ENCODE measurements at places on chromosomes 12 and 14.

GRCh38 chr14:58426670-58427280 is 556 bp downstream of the TIMM9 start:
- DNase-seq, result peak; percentile 85

DNA sequence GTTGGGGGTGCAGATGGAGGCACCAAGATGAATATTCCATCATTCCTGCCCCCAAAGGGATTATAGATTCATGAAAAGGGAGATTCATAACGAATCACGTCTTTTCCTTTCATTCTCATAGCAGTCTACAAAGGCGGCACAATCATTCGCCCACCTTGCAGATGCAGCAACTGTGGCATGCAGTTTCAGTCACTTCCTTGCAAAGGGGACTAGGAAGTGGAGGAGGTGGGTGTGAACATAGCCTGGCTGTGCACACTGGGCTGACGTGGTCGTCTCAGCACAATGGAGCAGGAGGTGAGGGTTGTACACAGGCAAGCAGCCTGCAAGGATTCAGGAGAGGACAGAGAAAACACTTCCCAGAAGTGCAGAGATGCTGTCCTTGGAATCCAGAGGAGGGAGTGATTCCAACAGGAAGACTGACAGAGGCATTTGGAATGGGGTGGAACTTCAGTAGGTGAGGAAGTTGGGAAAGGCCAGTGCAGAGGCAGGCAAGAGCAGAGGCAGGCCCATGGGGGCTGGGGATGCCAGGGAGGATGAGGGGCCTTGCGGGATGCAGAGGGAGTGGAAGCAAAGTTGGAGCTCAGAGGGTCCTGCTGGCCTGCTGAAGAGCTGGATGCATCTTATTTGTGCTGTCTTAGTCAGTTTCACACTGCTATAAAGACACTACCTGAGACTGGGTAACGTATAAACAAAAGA is 21.9 kb upstream of the PPP2R5C start:
- no peak for DNase-seq

GRCh38 chr14:63470962-63471793 is 72.0 kb downstream of the PPP2R5E start:
- DNase-seq, result no peak

DNA sequence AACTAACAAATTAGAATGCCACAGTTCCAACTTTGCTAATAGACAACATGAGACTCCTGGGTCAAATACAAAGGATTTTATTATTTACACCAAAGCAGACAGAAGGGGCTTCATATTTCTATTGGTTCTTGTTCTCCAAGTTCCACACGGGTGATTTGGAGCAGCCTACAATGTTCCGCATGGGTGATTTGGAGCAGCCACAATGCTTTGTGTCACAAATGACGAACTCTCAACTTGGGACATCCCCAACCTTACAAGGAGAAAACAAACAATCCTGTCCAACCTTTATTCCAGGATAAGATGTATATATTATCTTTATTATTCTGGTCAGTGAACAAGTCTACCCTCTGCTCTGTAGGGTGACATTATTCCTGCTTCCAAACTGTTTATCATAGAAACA is 694.3 kb upstream of the MGAT4C start:
- DNase-seq, result no peak

- no peak for DNase-seq
Measured at GRCh38 chr12:20269337-20270067, 98.8 kb upstream of the PDE3A start.

DNA sequence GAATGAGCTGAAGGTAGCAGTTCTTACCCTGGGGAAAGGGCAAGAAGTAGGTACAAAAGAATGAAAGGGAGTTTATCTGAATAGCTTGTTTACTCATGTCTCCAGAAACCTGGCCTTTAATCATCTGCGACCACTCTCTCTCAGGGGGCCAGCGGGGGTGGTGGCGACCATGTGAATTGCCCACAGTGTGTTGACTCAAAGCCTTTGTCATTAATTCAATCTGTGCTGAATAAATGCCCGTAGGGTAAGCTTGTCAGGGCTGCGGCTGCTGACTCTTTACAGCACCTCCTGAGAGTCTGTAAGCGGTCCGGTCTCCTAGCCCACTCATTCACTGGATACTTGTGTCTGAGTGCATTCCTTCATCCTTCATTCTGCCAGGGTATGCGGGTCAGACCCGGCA is 874.4 kb downstream of the SLC6A15 start:
- DNase-seq, result no peak

GRCh38 chr14:44863271-44863670 is 98.5 kb downstream of the KLHL28 start:
- DNase-seq, result no peak

DNA sequence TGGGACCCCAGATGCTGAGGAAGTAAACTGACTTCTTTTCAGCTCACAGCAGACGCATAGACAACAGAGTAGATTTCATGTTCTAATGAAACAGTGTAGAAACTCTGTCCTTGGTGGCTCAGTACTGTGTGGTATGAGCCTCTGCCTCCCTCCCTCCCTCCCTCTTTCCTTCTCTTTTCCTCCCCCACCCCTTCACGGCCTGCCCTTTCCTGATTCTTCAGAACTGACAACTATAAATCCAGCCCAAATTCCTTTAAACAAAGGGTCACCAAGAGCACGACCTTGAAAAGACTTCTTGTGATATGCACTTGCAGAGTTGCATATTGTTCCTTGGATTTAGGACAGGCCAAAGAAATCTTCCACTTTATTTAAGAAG is 164.0 kb downstream of the ETV6 start:
- DNase-seq, result no peak

GRCh38 chr14:71203306-71203705 is 296.0 kb downstream of the PCNX1 start:
- no peak for DNase-seq

GRCh38 chr14:76012354-76012753 is 26.8 kb downstream of the IFT43 start:
- DNase-seq, result no peak

GRCh38 chr12:7650091-7650490 is 15.6 kb downstream of the APOBEC1 start:
- DNase-seq, result no peak

DNA sequence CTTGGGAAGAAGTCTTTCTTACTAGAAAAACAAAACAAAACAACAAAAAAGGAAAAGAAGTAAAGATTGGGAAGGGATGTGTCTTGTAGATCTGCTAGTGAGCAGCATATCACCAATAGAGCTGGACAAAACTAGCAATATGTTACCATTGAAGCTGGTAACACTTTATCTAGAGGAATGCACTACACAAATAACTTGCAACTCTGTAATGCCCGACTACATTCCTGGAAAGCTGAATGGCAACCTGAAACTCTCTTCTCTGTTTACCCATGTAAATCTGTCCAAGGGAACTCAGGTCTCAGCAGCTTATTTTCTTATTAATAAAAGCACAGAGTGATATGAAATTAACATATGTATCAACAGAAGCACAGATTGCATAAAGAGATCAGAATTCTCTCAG is 624.4 kb downstream of the KCNH5 start:
- DNase-seq, result peak; percentile 11

DNA sequence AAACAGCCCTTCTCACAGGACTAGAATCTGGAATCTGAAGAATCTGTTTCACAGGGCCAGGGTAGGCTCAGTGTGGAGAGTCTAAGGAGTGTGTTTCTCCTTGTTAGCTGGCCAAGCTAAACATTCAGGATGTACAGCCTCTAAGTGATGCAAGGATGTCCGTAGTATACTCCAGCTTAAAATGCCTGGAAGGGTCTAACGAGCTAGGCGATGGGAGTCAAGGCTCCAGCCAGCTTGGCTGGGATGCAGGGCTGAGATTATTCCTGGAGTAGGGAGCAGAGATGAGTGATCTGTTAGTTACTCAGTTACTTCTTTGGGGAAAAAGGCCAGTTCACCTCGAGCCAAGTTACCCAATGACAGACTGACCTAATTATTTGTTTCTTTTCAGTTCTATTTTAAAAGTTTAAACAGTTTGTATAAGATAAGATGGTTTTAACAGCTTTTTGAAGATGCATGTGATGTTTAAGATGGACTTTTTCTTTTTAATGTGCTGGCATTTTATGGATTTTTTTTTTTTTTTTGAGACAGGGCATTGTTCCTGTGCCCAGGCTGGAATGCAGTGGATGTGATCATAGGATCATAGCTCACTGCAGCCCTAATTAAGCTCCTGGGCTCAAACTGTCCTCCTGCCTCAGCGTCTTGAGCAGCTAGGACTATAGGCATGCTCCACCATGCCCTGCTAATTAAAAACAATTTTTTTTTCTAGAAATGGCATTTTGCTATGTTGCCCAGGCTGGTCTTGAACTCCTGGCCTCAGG is 41.1 kb downstream of the SYNE2 start:
- DNase-seq, result peak; percentile 82

GRCh38 chr12:32876004-32876403 is 20.6 kb downstream of the PKP2 start:
- DNase-seq, result no peak

DNA sequence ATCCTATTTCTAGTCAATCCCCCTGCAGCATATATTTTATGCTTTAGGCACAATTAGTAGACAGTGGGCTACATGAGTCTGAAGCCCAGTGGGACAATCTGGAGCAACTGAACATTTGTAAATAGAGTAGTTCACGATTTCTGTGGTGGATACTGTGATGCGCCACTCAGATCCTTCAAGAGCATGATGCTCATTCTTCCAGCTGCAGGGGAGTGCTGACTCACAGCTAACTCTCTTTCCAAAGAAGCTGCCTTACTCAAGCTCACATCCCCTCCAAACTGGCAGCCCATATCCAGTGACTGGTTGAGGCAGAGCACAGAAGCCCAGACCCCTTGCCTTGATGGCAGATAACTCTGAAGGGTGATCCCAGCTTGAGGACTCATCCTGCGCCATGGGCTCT is 224.2 kb upstream of the EEA1 start:
- DNase-seq, result no peak

- DNase-seq, result no peak
Measured at GRCh38 chr12:114025935-114026334, 59.8 kb upstream of the RBM19 start.

DNA sequence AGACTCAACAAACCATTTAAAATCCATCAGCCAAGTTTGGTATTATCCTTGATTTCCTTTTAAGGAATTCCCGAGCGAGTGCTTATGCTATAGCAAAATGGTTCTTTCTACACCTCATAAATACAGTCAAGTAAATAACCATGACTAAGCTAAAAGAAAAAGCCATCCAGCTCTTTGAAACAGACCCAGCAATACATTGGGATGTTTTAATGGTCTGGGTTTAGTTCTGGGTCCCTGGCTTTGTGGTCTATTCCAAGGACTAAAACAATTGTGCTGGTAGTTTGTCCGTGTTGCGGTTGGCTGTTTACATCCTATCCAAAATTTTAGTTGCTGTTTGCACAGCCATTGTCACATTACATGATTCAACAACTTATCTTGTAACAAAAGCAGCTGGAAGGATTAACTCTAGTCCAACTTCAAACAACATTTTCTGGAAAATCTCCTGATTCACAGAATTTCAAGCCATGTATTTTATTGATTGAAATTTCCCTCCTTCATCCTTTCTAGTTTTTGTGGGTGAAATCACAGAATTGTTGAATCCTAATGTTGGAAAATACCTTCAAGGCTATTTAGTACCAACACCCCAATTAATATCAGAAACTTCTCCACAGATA is 19.6 kb downstream of the KLRB1 start:
- DNase-seq, result no peak

- no peak for DNase-seq
Measured at GRCh38 chr12:112096667-112097066, 11.9 kb downstream of the NAA25 start.

GRCh38 chr12:131323879-131324278 is 370.2 kb downstream of the ADGRD1 start:
- no peak for DNase-seq

GRCh38 chr12:2291182-2291832 is 238.5 kb downstream of the CACNA1C start:
- peak; percentile 71 for DNase-seq

DNA sequence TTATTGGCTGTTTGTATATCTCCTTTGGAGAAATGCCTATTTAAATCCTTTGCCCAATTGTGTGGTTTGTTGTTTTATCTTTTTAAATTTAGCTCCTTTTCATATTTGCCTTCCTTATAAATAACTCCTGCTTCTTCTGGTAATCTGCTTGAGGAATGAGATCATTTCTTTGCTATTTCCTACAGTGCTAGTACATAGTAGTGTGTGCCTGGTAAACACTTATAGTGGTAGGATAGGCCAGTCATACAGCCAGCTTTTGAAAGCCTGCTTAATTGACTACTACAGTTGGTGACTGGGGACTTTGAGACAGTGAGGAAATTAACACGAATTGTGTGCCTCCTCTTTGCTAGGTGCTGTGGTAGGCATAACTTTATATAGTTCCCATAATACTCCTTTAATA is 68.7 kb downstream of the BORCS5 start:
- DNase-seq, result no peak

DNA sequence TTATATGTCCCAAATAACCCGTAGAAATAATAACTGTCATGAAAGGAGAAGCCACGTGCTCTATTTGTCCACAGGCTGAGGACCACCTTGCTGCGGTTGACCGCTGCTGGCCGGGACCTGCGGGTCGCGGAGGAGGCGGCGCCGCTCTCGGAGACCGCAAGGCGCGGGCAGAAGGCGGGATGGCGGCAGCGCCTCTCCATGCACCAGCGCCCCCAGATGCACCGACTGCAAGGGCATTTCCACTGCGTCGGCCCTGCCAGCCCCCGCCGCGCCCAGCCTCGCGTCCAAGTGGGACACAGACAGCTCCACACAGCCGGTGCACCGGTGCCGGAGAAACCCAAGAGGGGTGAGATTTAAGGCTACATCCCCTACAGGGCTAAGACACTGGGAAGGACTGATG is 21.0 kb downstream of the RPGRIP1 start:
- DNase-seq, result peak; percentile 9

- DNase-seq, result no peak
Measured at GRCh38 chr12:30191696-30192455, 408.1 kb upstream of the TMTC1 start.

- no peak for DNase-seq
Measured at GRCh38 chr12:93191423-93191822, 186.3 kb upstream of the NUDT4 start.

DNA sequence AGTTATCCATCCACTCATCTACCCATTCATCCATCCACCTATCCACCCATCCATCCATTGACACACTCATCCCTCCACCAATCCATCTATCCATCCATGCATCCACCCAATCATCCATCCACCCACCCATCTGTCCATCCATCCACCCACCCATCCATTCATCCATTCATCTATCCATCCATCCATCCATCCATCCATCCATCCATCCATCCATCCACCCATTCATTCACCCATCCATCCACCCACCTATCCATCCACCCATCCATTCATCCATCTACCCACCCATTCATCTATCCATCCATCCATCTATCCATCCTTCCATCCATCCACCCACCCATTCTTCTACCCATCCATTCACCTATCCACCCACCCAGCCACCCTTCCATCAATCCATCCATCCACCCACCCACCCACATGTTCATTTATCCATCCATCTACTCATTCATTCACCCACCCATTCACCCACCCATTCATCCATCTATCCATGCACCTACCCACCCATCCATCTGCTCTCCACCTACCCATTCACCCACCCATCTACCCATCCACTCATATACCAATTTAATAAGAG is 193.8 kb upstream of the ARID2 start:
- DNase-seq, result no peak

Data from T47D (cell line).